Activated T-helper 17 cell treated with anti-CD3 and anti-CD28 coated beads, Interleukin-2, amount 50 U/mL, for 72 hours (primary cell): ENCODE measurements at places on chromosomes 7 and 10. TPM values are rescaled to one million over a fixed set of nuclear protein-coding genes. Genes with fewer than 3 reads are reported as not detected.
A peak's percentile ranks its signal among the peaks of the same experiment; 100 is the strongest.

DNA sequence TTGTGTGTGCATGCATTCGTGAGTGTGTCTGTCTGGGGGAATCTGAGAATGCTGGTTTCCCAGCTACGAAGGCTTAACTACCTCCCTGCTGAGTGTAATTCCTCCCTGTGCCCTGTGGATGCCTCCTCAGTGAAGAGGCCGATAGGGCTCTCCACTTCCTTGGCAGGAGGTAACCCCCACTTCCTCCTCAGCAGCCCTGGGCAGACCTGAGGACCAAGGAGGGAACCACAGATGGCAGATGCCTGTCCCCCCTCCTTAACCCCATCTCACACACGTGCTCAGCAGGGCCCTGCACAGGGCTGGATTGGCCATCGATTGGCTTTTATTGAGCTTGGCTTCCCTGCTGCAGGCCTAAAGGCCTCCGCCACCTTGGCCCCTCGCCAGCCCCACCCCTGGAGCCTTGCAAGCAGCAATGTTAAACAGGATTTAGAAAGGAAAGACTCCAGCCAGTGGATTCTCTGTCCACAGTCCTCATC, 45.6 kb upstream of the LRRC4 start:
- no peak for ATAC-seq

DNA sequence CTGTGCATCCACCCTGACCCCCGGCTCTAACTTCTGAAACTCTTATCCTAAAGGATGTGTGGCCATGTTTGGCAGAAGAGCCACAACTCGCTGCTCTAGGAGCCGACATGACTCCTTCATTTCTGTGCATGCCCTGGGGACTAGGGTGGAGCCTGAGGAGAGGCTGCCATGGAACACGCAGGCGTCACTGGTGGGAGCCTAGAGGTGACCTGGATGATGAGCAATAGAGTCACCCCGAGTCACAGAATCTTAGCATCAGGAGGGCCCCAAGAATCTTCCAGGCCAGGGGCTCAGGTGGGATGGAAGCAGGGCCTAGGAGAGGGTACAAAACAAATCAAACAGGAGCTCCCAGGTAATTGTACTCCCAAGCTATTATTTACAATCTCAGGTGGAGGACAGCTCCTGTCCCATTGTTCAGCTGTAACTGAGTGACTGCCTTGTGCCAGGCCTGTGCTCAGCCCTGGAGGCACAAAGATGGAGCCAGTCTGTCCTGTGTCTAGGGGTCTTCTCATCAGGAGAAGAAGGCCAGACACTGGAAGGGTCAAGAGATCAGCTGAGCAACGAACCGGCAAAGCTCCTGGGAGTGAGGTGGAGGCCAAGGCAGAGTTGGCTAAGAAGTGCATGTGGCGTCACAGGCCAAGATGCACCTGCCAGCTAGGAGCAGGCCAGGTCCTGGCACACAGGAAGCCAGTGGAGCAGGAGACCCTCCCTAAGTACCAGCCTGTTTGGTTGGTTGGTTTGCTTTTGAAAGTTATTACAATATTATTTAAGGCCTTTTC, 5.8 kb upstream of the ZNF22 start:
- ATAC-seq: no peak

GRCh38 chr10:6796231-6796630, 216.2 kb upstream of the PRKCQ start:
- no peak for ATAC-seq

GRCh38 chr10:73992899-73993788, 4.8 kb upstream of the VCL start:
- peak; percentile 18 for ATAC-seq

DNA sequence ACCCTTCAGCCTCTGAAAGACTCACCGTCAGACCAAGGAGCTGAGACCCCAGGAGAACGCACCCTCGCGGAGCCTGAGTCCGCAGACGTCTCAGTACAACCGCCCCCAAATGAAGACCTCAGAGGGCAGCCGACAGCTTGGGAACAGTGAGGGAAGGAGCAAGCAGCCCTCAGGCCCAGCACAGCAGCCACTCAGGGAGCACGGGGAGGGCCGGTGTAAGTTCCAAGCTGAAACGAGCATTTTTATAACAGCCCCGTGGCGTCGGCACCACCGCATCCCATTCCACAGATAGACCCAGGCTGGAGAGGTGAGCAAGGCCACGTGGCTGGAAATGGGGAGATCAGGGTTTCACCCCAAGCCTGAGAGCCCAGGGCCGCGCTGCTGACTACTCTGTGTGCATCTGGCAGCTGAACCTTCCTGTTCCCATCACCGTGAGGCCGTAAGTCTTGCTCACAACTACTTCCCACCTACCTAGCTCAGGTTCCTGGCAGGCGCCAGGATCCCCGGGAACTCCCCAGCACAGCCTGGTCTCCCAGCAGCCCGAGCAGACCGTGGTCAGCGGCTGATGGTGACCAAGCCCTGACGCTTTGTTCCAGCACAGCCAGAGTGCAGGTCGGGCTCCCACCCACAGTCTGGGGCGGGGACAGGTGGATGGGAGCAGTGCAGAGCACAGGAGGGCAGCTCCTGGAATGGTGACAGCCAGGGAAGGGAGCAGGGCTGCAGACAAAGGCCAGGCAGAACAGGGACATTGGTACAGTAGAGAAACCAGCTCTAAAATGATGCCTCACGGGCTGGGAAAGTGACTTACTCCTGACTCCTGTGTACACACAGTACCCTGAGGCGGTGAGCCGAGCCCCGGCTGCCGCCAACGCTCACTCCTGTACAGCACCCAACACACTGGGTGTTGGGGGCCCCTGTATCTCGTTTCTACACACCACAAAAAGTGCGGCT, 6.1 kb upstream of the NOM1 start:
- peak; percentile 62 for ATAC-seq

DNA sequence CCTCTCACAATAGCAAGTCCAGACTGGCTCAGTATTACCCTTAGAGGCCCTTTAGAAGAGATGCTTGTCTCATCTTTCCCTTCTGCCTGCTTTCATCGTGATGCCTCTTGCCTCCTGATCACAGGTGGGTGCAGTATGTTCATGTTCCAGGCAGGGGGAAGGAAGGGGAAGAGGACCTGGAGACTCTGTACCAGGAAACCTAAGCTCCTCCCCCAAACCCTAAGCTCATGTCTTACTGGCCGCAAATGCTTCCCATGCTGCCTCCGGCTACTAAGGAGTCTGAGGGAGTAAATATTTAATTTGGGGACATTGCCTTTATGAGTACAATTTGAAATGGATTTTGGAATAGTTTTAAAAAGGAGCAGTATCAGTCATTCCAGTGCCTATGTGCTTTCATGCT, 192.6 kb downstream of the CDCA7L start:
- ATAC-seq: no peak

GRCh38 chr10:100934084-100934659, 21.4 kb downstream of the SLF2 start:
- ATAC-seq: no peak

DNA sequence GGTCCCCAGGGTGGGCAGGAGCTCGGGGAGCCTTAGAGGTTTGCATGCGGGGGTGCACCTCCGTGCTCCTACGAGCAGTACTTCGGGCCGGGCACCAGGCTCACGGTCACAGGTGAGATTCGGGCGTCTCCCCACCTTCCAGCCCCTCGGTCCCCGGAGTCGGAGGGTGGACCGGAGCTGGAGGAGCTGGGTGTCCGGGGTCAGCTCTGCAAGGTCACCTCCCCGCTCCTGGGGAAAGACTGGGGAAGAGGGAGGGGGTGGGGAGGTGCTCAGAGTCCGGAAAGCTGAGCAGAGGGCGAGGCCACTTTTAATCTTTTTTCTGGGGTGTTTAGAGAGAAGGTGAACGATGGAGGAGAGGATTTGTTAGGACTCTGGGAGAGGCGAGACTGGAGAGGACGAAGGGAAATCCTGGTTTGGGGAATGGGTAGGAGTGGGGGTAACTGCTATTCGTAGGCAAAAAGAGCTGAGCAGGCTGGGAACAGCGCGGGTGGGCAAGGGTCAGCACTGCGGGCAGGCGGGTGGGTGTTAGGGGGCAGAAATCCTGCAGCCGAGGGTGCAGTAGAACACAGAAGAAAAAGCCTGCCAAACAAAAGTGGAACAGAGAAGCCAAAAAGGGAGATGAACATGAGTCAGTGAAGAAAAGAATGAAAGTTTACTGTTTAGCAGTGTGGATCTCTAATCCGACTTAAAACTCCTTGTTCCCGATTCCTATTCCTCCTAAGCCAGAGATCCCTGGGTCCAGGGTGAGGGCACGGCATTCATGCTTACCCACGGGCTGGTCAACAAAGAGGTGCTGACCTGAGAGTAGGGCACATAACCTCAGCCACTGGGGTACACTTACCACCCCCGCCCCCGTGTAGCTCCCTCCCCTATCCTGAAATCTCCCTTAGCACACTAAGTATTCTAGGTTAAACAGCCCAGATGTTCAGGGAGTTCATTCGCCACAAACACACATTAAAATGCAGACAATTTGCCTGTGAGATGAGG, 26.9 kb downstream of the PRSS2 start:
- peak; percentile 16 for ATAC-seq

GRCh38 chr10:6738112-6738768, 158.2 kb upstream of the PRKCQ start:
- peak; percentile 38 for ATAC-seq

DNA sequence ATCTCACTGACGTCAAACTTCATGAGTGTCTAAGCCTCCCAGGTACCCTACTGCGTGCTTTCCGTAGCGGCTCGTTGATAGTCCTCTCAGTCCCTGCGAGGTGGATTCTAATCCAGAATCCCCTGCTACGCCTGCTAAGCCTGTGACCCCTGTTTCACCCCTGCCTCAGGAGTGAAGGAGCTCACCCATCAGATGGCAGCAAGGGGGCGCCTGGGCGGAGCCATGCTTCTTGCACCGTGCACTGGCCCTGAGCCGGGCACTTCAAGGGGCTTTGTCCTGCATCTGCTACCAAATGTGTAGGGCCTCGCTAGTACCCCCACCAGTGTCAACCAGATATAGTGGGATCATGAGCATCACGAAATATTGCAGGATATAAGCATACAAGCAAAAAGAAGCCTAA, 918 bp upstream of the STRA8 start:
- ATAC-seq: no peak

DNA sequence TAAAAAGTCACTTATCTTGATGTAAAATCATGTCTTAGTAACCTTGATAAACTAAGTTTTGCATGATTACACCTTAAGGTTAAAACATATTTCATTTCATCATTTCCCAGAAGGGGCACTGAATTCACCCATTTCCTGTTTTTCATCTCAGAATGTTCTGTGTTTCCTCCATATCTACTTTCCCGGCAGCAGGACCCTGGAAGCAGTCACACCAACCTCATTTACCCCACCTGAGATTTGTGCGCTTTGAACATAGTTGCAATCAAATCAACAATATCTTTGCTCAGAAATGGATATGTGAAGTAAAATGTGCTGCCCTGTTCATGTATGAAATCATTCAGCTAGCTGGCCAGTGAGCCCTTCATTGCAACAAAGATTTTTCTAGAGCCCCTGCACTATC, 46.8 kb downstream of the IKZF1 start:
- ATAC-seq: no peak

DNA sequence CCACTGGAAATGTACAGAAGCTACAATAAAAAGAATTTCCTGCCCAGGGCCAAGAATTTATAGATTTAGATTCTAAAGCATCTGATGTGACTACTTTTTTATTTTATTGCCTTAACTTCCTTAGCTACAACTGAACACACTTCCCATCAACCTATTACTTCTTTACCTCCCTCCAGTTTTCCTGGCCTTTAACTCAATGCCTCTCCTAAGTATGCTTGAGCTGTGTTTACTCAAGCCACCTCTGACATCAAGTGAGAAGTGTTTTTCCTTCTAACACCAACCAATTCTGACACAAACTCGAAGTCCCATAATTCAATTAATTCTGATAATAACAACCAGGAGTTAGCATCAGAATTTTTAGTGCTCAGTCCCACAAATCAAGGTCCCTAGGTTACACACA, 170.0 kb downstream of the IMMP2L start:
- ATAC-seq: no peak

DNA sequence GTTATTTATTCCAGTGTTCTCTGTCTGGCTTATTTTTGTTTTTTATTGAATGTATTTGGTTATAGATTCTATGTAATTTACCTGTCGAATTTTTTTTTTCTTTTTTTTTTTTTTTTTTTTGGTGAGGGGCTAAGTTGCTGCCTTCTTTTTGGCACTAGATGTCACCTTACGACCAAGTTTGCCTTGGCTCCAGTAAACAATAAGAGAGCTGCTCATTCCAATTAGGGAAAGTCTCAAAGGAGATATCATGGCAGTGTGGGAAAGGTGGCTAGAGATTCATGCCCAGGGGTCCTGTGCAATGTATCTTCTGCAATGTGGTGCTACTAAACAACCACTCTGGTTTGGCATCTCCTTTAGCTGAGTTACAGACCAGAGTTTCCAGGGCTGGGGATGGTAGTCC, 84.0 kb downstream of the PTPN20 start:
- no peak for ATAC-seq

- no peak for ATAC-seq
These were observed 81.7 kb downstream of the KMT2C start for GRCh38 chr7:152354061-152354460.

- no peak for ATAC-seq
These were observed 820 bp upstream of the OTUD1 start for GRCh38 chr10:23437963-23438546.

GRCh38 chr10:32927750-32928149, 30.3 kb downstream of the ITGB1 start:
- ATAC-seq: no peak

DNA sequence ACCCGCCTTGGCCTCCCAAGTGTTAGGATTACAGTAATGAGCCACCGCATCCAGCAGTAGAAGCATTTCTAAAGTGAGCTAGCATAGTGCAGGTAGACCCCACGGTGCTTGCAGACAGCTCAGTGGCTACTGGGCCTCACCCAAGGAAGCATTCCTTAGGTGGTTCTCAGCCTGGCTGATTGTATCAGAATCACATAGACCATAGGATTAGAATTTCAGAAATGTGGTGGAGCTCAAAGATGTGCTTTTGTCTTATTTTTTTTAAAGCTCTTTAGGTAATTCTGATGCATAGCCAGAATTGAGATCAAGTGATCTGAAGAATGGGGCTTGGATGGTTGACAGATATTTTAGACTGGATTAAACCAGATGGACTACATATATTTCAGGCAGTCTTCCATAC, 10.9 kb downstream of the ANLN start:
- no peak for ATAC-seq

- ATAC-seq: peak; percentile 59
These were observed at the start of gene HDAC9 for GRCh38 chr7:18495412-18496340. HDAC9 (plus strand) TSS chr7:18495749; CDS start chr7:18496303, 554 bp downstream.

- no peak for ATAC-seq
These were observed 101.0 kb downstream of the CELF2 start for GRCh38 chr10:11118686-11119085.

MALRD1 gene
- not detected for total RNA-seq

RHBDD2 gene
- 19.3 TPM for total RNA-seq

RNLS gene
- 2.1 TPM for total RNA-seq

LIPM gene
- total RNA-seq: not detected

PLXNA4 gene
- total RNA-seq: 1.4 TPM

AKR1C4 gene
- not detected for total RNA-seq

CTNNA3 gene
- not detected for total RNA-seq

TAS2R41 gene
- not detected for total RNA-seq

ASIC3 gene
- 9.7 TPM for total RNA-seq

GTPBP4 gene
- 101 TPM for total RNA-seq

IL6 gene
- 2.1 TPM for total RNA-seq

MRPS33 gene
- 53.6 TPM for total RNA-seq
